GM13977 (cell line): ENCODE measurements at places on chromosomes 4 and X.
A peak's percentile ranks its signal among the peaks of the same experiment; 100 is the strongest.

GRCh38 chr4:101065346-101065745, 282.0 kb downstream of the PPP3CA start:
- DNase-seq, result no peak

DNA sequence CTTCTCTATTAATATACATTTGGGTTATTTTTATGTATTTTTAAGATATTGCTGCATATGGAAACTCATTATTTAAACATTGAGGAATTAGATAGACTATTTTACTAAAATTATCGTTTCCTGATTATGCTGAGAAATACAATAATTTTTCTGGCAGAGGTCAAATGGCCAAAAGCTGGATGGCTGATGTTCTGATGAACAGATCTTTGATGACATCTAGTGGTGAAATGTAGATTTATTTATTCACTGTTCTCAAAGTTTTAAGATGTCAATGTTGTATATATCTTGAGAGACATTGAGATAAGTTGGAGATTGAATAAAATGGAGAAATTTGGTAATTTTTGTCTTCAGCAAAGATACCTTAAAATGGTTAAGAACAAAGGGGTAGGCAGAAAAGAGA, 96.2 kb downstream of the UGT8 start:
- no peak for DNase-seq

DNA sequence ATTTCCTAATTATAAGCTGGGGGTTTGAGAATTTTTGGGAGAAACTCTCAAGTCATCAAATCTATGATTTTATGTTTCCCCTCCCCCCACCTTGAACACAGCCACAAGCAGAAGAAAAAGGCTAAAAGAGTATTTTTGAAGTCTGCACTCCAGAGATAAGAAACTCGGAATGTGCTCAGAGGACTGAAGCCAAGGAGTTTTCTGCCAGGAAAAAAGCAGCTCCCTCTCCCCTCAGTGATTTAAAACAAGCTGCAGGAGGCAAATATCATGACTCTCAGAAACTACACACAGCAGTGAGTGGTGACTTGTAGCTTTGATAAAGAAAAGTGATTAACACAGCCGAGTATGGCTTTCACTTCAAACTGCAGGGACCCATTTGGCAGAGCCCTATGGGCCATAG, 800.2 kb upstream of the FTHL17 start:
- DNase-seq, result no peak

- DNase-seq, result no peak
Measured at GRCh38 chr4:8745005-8745790, 126.4 kb downstream of the HMX1 start.

DNA sequence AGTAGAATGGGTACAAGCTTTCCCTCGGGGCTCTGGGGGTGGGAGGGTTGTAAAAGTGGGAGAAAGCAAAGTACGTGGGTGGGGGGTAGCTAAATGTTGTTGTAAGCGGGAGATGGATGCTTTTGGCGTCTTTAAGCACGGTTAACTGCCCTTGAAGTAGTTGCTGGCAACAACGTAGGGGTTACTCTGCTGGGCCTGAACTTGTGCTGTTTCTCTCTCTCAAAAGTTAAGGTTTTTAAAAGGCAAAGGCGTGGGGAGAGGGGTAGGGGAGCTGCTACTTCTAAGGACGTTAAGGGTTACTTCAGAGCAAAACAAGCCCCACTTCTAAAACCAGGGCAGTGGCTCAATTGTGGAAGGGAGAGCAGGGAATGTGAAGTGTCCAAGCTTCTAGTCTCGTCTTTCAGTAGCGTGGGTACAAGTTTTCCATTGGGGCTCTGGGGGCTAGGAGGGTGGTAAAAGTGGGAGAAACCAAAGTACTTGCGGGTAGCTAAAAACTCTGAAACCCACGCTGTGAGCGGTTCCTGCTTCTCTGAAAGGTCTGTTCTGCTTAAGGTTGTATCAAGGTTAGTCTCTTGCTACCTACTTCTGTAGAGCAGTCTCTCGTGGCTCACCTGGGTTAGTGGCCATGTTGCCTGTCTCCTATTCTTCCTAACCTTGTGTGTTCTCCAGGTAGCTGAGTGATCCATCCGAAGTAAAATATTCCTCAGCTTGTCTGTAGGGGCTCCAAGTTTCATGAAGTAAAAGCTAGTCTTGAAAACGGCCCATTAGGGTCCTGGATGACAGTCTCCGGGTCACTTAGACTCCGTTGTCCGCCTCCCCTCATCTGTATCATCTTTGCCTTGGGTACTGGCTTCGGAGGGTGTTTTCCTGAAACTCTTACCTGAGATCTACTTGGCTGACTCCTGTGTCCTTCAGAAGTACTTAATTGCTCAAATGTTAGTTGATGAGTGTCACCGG, 1.7 kb upstream of the WDR1 start:
- DNase-seq, result peak; percentile 29

- DNase-seq, result no peak
Measured at GRCh38 chrX:23854945-23855344, 52.8 kb downstream of the APOO start.

- DNase-seq, result no peak
Measured at GRCh38 chrX:3407121-3407520, 60.7 kb upstream of the MXRA5 start.

DNA sequence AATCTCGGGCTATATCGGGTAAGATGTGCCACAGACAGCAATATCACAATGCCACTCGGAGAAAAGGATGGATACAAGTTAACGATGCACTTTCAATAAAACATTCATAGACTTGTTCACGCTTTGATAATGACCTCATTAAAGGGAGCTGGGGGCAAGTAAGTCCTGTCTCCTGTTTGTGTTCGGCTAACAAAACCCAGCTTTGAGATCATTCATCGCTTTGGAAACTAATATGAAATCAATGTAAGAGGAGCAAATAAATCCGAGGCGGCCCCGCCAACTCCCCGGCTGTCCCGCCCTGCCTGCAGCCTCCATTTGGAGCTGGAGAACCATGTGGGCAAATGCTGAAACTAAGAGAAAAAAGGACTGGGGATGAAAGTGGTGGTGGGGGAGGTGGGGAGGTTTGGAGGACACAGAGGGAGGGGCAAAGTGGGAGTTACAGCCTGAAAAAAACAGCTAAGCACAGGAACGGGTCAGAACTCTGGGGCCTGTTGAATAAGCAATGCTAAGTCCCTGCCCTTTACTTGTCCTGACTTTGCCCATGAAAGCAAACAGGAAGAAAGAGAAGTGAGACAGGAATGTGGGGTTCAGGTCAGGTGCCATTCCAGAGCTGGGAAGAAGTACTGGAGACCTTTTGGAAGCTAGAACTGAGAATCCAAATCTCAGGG, 3.5 kb upstream of the GSX2 start:
- DNase-seq, result no peak

DNA sequence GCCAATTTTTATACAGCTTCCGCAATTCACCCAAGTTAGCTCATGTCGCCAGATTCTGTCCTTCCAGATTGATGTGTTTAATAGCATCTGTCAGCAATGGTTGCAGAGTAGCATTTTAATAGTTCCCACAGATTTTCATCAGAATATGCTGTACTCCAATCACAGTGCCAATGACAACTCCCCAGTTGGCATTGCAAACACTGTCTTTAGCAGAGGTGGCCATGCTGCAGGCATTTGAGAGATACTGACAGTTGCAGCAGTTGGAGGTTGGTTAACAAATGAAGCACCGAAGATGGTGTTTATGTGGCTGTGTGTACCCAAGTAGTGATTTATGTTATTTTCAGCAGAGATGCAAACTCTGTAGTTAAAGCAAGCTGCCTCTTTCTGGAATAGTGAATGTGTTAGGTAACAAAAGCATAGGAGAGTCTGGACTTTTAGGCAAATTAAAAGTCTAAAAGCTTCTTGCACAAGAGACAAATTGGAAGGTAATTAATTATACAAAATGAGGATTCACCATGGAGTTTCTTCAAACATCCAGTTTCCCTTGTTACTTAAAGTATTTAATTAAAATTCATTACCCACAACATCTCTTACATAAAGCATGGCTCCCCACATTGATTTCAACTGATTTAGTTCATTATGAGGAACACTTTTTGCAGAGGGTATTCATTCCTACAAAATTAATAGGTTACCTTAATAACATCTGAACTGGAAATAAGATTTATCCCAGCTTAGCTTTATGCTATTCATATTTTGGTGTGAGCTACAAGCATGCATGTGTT, 65.2 kb downstream of the PARM1 start:
- DNase-seq, result no peak
